Stimulated activated CD4-positive, alpha-beta T cell treated with anti-CD3 and anti-CD28 coated beads, TNF-alpha, amount 100 ng/mL, for 1 hour (primary cell): ENCODE measurements at places on chromosomes 1 and 21.

GRCh38 chr1:55399346-55399745, 184.2 kb upstream of the USP24 start:
- DNase-seq, result no peak

DNA sequence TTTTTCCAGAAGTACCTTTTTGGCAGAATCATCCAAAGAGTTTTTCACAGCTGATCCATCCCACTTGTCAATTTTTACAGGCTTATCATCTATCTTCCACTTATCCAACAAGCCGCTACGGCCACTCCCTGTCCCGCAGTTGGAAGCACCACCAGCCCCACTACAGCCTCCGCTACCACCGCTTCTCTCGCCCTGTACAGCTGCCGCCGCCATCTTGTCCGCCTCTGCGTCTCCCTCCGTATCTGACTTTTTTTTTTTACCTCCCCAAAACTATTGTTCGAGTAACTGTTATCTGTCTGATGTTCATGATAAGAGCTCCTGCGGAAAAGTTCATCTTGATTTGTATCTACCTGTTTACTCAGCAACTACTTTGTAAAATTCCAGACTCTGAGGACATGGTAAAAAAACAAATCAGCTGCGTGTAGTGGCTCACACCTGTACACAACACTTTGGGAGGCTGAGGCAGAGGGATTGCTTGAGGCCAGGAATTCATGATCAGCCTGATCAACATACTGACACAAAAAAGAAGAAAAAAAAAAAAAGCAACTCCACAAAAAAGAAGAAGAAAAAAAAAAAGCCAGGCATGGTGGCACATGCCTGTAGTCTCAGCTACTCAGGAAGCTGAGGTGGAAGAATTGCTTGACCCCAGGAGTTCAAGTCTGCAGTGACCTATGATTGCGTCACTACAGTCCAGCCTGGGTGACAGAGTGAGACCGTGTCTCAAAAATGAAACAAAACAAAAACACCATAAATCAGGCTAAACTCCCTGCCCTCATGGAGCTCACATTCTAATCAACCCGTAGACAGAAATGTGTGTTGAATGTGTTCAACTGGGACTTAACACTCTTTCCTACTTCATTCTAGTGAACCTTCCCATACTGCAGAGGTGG, 8.0 kb upstream of the EYA3 start:
- DNase-seq, result no peak

DNA sequence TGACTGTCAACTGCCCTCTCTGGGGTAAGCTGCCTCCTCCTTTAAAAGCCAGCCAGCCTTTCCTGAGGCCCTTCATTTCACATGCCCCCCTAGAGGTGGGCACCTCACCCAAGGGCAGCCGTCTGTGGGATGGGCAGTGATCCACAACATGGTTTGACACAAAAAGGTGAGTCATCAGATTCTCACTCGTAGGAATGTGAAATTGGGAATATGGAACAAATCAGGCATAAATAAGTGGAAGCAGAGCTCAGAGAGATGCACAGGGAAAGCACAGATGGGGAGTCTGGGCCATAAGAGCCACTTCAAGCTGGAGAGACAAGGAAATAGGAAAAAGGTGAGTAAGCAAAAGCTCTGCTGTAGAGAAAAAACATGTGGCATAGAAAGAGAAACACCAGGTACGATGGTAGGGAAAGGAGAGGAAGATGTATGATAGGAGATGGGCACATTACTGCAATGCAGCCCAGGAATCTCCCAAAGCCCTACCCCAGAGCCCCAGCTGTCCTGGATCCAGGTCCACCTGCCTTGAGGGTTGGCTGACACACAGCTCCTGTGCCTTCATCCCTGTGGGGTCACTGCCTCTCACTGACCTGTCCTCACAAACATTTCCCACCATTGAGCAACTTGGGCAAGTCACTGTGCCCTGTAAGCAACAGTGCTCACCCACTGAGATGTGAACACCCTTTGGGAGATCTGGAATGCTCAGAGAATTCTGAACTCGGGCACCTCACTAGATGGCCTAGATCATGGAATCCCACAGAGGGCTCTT, 86.6 kb downstream of the ASTN1 start:
- DNase-seq, result no peak

DNA sequence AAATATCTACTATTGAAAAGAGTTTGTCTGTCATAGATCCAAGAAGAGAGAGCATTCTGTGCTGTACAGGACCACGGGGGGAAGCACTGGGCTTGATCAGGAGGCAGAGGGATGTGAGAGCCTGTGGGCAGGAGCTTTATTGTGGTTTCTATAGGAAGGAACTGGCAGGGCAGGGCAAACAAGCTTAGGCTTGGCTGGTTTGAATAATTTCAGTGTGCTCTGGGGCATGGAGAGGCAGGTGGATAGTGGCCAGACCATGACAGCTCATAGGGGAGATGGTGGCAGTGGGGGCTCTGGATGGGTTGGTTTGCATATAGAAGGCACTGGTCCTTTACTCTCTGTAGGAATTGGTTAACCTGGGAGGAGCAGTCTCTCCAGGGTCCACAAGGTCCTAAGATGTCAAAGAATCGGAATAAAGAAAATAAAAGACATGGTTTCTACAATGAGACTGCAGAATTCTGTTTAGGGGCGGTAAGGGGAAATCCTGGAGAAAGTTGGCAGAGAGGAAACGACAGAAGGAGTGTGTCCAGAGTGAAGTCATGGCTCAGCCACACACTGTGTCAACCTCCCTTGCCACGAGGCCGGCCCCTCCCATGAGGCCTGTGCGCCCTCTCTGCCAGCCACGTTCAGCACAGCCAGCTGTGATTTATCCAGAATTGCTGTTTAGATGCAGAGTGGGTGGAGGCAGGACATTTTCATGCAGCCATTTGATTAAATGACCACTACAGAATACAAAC, 81.7 kb upstream of the PGBD5 start:
- DNase-seq, result no peak

DNA sequence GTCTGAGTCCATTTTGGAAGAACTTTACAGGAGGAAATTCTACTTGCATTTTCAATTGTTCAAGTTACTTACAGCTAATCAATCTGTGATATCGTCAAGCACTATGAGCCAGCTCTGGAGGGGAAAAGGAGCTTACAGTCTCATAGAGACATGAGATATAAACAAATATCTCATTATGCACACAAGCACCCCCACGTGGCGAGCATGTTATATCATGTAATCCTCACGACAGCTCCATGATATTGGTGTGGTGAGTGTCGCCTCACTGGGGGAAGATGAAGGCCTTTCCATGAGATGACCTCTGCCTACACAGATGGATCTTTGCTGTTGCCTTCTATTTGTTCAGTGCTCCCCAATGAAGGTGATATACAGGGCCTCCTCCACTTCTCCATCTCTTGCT, 34.6 kb downstream of the TNR start:
- DNase-seq, result no peak

- DNase-seq, result no peak
Measured at GRCh38 chr21:43826623-43826974, 37.2 kb downstream of the RRP1 start.

- DNase-seq, result no peak
Measured at GRCh38 chr1:156413391-156414246, 44.6 kb downstream of the RHBG start.
